ENCODE measurements at places on chromosomes 2 and 18.
A peak's percentile ranks its signal among the peaks of the same experiment; 100 is the strongest.

GRCh38 chr2:14524803-14525080 lies 107.8 kb upstream of the LRATD1 start:
- no peak for DNase-seq

GRCh38 chr2:45941531-45942236 lies 290.2 kb downstream of the PRKCE start:
- DNase-seq: no peak

GRCh38 chr2:67834482-67834881 lies 228.3 kb downstream of the C1D start:
- no peak for DNase-seq

DNA sequence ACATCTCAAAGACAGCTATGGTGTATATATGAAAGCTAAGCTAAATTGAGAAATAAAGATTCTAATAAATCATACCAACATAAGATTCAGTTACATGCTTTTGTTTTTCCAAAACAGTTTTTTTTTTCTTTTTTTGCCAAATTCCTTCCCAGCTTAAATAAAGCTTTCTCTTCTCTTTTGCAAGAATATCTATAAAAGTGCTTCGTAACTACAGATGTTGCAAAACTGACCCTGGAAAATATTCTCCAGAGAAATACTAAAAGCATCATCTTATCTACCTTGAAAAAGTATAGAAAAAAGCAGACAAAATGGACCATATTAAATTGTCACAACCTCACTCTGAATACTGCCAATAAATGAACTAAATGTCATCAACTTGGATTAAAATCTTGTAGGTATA lies 38.7 kb downstream of the FANCL start:
- peak; percentile 34 for DNase-seq

DNA sequence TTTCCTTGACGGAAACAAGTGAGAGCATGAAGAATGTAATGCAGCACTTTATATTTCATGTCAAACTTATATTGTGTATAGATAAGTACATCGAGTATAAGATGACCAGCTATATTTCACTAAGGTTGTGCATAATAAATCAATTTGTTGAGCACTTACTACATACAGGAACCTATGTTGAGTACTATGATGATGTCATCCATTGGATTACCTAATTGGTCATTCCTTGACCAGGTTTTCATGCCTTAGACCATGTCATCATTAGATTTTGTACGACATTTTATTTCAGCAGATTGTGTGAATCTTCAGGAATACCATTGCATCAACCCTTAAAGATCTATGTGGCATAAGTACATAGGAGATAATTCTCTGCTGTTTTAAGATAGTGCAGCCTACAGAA lies 119.7 kb downstream of the CPS1 start:
- no peak for DNase-seq

- DNase-seq: peak; percentile 61
Measured at GRCh38 chr2:96342085-96342484, 6.5 kb downstream of the NCAPH start.

DNA sequence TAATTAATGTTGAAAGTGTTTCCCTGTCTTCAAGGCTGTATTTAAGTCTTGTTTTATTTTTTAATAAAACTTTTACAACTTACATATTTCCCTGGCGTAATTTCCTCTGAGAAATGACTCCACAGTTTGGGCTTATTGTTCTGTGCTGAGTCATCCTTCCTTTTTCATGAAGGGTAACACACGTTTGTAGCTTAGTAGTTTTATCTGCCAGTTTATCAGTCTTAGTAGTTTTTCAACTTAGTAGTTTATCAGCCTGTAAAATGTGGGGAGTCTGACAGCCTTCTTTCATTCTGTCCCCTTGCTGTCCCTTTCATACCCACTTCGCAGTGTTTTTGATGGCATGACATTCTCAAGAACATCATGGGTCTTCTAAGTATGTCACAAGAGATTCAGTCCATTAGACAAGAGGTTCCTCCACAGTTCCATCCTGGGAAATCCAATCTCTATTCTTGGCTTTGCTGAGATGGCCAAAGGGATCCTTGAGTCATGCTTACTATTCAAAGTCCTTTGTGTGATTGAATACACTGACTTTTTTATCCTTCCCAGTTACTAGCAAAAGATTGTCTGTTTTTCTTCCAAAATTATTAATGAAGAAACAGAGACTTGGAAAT lies 60.0 kb upstream of the SGPP2 start:
- peak; percentile 9 for DNase-seq

DNA sequence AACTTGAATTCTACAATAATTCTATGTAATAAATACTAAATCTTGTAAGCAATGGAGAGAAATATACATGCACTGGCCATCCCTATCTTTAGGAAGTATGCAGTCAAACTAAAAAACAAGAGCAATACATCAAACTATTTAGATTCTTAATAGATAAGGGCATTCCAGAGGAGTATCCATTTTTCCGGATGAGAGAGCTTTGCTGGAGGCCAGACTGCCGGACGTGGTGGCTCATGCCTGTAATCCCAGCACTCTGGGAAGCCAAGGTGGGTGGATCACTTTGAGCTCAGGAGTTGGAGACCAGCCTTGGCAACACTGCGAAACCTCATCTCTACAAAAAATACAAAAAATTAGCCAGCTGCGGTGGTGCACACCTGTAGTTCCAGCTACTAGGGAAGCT lies 60.8 kb downstream of the KIF5C start:
- no peak for DNase-seq

DNA sequence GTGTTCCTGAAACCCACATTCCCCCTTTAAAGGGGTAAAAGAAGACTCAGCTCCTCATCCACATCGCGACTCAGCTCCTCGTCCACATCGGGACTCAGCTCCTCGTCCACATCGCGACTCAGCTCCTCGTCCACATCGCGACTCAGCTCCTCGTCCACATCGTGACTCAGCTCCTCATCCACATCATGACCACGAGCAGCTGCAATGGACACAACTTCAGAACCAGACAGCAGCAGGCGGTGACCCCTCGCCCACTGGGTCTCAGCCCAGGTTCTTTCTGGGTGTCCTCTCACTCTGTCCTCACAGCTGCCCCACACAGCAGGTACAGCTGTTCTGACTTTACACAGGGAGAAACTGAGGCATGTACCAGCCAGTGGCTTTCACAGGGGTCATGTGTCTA lies 163.5 kb upstream of the SALL3 start:
- no peak for DNase-seq

DNA sequence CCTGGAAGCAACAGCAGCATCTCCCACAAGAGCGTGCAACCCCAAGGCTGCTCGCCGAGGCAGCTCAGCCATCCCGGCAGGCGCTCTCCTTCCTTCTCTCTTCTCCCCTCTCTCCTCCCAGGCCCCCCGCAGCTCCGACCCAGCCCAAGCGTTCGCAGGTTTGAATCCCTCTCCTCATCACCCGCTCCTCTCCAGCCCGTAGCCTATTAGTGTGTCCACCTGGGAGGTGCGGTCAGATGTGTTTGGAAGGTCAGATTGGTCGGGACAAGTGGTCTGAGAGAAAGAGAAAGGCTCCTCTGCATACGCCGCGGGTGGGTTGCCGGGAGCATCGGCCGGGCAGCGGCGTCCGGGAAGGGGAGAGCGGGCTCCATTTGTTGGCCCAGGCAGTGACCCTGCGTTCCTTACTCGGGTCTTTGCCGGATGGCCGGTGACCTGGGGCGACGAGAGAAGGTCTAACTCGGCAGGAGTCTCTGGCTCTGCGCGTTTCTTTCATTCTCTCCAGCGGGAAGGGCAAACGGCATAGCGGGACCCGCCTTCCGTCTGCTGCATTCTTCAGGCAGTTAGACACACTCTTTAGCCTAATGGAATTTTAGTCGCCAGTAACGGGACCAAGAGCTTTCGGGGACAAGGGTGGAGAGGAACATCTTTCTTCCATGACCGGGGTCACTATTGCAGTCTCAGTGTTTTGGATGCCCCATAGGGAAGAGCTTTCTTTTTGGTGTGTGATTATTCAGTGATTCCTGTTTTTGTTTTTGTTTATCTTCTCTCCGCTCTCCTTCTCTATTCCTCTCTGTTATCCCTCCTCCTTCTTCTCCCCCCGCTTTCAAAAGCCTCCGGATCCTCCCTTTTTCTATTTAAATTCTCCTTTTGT lies 1.1 kb upstream of the TMEFF2 start:
- DNase-seq: peak; percentile 13

DNA sequence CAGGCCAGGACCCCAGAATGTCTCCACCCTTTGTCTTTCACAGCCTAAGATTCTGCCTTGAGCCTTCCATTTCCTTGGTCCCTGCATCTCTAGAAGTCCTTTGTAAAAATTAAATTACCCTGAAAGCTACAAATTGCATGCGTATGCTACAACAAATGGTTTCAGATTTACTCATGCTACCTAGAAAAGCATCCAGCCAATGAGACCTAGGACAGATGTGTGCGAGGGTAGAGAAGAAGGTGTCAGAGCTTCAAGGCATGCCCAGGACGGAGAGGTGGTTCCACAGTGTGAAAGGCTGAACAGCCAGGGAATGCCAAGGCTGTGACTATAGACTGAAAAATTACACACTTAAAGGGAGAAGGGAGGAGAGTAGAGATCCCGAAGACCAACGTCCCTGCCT lies 40.2 kb downstream of the CCBE1 start:
- DNase-seq: no peak

DNA sequence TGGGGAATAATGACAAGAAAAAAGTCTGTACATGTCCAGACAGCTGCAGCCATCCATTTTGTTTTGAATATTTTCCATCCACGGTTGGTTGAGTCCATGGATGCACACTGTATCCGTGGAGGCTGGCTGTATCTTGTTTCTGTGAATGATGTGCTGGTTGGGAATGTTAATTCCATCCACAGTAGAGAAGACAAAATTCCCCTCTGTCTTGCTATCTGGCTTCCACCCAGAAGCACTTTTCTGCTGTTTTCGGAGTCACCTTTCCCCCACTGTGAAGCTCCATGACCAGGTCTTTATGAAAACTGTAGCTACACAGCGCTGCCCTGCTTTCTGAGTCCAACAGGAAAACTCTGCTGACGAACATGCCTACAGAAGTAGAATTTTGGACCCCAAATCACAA lies 122.3 kb downstream of the HRH4 start:
- DNase-seq: no peak

- DNase-seq: no peak
Measured at GRCh38 chr2:112794841-112795240, 10.5 kb upstream of the IL1A start.

- DNase-seq: peak; percentile 68
Measured at GRCh38 chr18:68679528-68679927, 35.4 kb downstream of the TMX3 start.

DNA sequence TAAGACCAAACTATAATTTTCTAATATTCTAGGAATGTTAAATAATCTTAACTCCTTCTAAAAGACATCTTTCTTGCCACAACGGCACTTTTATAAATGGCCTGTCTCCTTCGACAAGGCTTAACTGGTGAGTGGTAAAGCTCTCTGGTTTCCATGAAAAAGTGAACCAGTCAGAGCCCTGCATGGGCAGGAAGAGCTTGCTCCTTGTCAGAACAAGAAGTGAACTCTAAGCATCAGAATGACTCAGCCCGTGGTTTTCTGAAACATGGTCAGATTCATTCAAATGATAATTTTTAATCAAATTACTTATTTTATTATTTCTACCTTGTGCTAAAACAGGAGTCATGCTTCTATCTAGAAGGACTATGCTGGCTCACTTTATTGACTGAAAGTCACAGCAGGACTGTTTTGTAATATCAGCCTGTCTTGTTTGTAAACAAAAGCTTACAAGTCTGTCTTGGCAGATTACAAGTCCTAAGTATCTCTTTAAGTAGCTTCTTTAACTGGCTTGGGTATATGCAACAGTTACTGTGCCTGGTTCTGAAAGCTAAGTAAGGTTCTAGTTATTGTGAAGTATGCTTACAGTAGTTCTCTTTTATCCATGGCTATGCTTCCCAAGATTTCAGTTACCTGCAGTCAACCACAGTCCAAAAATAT lies 245.4 kb downstream of the NAPG start:
- no peak for DNase-seq

DNA sequence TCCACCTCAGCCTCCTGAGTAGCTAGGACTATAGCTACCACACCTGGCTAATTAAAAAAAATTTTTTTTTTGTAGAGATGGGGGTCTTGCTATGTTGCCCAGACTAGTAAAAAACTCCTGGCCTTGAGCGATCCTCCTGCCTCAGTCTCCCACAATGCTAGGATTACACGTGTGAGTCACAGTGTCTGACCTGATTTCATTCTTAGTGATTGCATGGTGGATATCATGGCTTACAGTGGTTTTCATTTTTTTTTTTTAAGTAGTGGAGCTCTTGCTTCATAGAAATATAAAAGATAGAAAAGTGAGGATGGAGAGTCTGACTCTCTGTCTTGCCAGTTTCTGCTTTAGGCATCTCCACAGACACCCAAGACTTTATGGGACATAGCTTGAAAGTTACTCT lies 83.6 kb downstream of the CDC42EP3 start:
- no peak for DNase-seq

GRCh38 chr2:183244300-183244844 lies 120.1 kb downstream of the NUP35 start:
- DNase-seq: no peak

DNA sequence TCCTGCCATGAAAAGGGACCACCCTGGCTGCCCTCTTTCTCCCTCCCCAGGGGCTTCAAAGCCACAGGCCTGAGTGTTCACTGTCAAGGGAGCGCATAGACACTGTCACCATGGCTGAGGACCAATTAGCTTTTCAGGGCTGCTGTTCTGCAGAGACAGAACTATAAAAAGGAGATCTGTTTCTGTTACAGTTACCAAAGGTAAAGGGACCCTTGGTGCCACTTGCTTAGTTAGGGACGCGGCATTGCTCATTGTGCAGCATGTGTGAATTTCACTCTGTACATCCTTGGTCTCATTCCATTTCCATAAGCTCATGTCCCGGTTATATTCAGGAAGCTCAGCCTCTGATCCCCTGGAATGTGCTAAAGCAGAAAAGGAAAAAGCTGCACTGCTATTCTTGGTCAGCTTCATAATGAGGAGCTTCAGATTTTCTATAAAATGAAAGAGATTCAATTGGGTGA lies 55.5 kb upstream of the RNF152 start:
- DNase-seq: no peak

- no peak for DNase-seq
Measured at GRCh38 chr2:232361646-232362045, 16.9 kb upstream of the ALPP start.

- DNase-seq: no peak
Measured at GRCh38 chr2:176934869-176935415, 277.7 kb upstream of the HNRNPA3 start.

DNA sequence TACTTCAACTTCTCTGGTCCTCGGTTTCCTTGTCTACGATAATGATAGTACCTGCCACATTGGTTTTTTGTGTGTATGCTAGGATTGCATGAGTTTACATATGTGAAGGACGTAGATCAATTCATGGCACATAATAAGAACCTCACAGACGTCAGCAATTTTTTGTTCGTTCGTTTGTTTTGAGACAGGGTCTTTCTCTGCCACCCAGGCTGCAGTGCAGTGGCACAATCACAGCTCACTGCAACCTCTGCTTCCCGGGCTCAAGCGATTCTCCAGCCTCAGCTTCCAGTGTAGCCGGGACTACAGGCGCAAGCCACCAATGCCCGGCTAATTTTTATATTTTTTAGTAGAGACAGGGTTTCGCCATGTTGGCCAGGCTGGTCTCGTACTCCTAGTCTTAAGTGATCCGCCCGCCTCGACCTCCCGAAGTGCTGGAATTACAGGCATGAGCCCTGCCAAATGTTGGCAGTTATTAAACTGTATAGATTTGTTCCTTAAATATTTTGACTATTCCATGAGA lies 756 bp upstream of the SLC35F5 start:
- no peak for DNase-seq

All from fibroblast of gingiva (primary cell).